ENCODE measurements at places on chromosomes 11 and 22.

DNA sequence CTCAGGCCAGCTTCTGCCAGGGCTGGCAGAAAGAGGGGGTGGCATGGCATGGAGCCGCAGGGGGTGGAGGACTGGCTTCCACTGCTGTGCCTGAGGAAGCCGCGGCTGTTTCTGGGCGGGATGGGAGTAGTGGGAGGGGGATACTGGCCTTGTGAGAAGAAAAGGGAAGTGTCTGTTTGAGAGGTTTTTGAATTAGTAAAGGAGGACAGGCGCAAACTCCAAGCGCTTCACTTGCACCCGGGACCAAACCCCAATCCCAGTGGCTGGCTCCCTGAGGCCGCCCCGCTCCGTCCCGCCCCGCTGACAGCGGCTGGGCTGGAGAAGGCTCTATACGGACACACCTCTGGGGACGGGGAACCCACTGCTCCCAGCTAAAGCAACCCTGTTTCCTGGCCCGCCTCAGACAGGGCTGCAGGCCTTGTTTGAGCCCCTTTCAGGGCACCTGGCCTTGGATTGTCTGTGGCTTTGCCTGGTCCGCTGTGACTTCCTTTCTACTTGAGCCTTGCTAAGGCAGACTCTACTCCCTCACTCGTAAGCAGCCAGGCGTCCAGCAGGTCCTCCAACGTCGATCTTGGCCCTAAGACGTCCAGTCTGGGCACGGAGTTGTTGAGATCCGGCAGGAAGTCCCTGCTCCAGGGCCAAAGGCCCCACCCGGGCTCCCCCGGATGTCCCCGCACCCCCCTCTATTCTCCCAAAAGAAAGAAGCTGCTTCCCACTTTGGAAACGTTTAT, 2.2 kb downstream of the APOA1 start:
- DNase-seq, result no peak

DNA sequence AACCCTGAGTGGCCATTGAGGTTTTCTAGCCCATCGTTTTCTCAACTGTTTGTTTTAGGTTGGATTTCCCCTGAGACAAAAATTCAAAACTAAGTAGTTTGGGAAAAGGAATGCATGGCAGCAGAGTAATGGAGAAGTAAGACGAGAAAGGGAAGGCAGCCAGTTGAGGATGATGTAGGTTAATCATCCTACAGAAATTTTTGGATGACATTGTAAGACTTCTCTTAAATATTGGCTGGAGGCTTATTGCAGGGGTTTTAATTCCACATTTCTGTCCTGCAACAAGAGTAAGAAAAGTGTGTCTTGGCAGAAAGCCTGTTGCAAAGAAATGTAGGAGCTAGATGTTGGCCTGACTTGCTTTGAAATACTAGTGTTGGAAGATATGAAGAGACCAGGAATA, 308.8 kb downstream of the LUZP2 start:
- DNase-seq, result no peak

DNA sequence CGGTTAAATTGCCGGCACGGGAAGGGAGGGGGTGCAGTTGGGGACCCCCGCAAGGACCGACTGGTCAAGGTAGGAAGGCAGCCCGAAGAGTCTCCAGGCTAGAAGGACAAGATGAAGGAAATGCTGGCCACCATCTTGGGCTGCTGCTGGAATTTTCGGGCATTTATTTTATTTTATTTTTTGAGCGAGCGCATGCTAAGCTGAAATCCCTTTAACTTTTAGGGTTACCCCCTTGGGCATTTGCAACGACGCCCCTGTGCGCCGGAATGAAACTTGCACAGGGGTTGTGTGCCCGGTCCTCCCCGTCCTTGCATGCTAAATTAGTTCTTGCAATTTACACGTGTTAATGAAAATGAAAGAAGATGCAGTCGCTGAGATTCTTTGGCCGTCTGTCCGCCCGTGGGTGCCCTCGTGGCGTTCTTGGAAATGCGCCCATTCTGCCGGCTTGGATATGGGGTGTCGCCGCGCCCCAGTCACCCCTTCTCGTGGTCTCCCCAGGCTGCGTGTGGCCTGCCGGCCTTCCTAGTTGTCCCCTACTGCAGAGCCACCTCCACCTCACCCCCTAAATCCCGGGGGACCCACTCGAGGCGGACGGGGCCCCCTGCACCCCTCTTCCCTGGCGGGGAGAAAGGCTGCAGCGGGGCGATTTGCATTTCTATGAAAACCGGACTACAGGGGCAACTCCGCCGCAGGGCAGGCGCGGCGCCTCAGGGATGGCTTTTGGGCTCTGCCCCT, 529 bp upstream of the CCND1 start:
- DNase-seq, result no peak

GRCh38 chr11:1102221-1102971, 27.7 kb downstream of the MUC2 start:
- DNase-seq, result no peak

Measured in CD4-positive, alpha-beta T cell treated with Interferon alpha-2 for 1 hour (primary cell).